ENCODE measurements at places on chromosomes 11 and 22. TPM values are rescaled to one million over a fixed set of nuclear protein-coding genes. Genes with fewer than 3 reads are reported as not detected.

- no peaks in the 10 kb centered on the region for H3K36me3 ChIP-seq
- H3K27ac ChIP-seq = peak overlapping the region; percentile 100
- peaks cover 20% of the 10 kb centered on the region for H3K4me1 ChIP-seq
- H3K27me3 ChIP-seq = no peaks in the 10 kb centered on the region
Measured at GRCh38 chr11:86069408-86070101, 671 bp upstream of the PICALM start.

DNA sequence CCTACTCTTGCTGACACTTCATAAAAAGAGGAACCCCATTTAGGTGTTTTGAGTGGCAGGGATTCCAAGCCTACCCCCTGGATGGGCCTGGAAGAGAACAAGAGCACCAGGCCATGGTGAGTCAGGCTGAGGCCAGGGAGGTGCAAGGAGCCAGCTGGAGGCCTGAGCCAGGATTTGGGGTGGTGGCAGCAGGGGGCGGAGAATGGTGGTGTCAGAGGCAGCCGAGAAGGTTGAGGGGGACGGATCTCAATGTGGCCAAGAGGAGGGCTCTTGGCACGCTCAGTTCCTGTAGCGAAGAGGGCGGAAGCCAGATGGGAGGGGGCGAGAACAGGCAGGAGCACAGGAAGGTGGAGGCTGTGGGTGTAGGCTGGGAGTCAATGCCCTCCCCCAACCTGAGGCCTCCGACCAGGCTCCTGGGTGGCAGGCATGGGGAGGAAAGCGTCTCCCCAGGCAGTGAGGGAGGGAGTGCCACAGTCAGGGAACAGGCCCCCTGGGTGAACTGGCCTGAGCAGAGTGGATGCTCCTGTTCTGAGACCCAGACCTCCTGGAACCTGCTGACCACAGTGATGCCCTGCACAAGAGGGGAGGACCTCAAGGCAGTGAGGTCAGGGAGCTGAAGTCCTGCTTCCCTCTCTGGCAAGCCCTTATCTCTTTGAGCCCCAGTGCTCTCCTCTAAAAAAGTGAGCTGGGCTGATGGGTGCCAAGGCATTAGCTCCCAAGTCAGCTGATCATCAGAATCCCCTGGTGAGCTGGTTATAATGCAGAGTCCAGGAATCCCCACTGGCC, 13.9 kb downstream of the RTN4RL2 start:
- no peaks in the 10 kb centered on the region for H3K36me3 ChIP-seq
- H3K4me1 ChIP-seq = peaks cover 4% of the 10 kb centered on the region

DNA sequence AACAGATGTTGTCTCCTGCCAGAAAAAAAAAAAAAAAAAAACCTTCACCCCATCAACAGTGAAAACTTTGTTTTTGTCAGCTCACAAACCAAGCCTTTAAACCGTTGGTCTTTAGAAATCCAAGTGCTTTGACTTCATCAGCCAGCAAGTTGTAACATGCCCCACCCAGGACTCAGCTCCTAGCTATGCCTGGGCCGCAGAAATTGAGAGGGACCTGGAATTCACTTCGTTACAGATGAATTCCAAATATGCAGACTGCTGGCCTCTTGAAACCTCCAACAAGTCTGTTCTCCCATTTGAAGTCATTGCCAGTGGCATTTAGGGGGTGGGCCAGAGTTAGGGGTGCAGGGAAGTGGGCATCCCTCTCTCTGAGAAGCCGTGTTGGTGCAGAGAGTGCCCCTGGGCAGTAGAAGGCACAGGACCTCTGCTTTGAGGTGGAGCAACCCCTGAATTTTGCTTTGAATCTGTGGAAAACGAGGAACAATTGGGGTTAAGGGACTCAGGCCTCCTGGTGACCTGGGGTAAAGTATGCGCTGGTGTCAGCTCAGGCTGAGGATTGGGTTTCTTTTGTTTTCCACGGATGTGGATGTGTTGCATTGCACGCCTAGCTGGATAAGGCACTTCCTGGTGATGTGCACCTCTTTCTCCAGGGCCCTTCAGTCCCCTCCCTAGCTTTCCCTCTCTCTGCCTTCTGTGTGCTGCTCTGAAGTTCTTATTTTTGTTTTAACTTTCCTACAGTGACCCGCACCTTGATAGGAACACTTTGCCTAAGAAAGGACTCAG, 109.5 kb downstream of the DBX1 start:
- peaks cover 4% of the 10 kb centered on the region for H3K4me1 ChIP-seq
- H3K4me3 ChIP-seq = no peak overlapping the region
- H3K27me3 ChIP-seq = no peaks in the 10 kb centered on the region
- peak; percentile 86 for DNase-seq

GRCh38 chr22:35892192-35892591, 136.4 kb downstream of the RBFOX2 start:
- peaks cover 3% of the 10 kb centered on the region for H3K36me3 ChIP-seq
- H3K4me3 ChIP-seq = no peak overlapping the region
- peak; percentile 87 for DNase-seq
- peaks cover 22% of the 10 kb centered on the region for H3K4me1 ChIP-seq
- peak overlapping the region; percentile 29 for H3K27ac ChIP-seq

SOX6 gene
- total RNA-seq = 16.3 TPM

MS4A15 gene
- not detected for total RNA-seq

CARD18 gene
- not detected for total RNA-seq

BRSK2 gene
- total RNA-seq = 7.1 TPM

Measured in astrocyte (in vitro differentiated cells and primary cell).